ENCODE measurements at places on chromosomes 6 and 20. TPM values are rescaled to one million over a fixed set of nuclear protein-coding genes. Genes with fewer than 3 reads are reported as not detected.

ZBTB46 gene
- 0.93 TPM for total RNA-seq

SLC23A2 gene
- total RNA-seq: 9.2 TPM

CALHM6 gene
- 2.4 TPM for total RNA-seq

FLRT3 gene
- total RNA-seq: 19.9 TPM

EYA4 gene
- 3.9 TPM for total RNA-seq

GDAP1L1 gene
- total RNA-seq: not detected

TNFRSF6B gene
- total RNA-seq: 31.8 TPM

OPN5 gene
- not detected for total RNA-seq

Measured in airway epithelial cell (primary cell).